Stimulated activated CD4-positive, alpha-beta T cell treated with anti-CD3 and anti-CD28 coated beads, Interleukin-1b, Interleukin-23, amount 100 ng/mL, for 24 hours (primary cell): ENCODE measurements at places on chromosomes 3 and 15.

- peak; percentile 52 for DNase-seq
These were observed 33.4 kb downstream of the FSTL1 start for GRCh38 chr3:120417272-120417911.

GRCh38 chr15:45618813-45619212 lies 16.0 kb upstream of the SQOR start:
- DNase-seq: no peak

GRCh38 chr3:25870452-25870851 lies 80.6 kb downstream of the OXSM start:
- no peak for DNase-seq

GRCh38 chr15:45199136-45199810 lies 11.5 kb upstream of the SHF start:
- DNase-seq: no peak

- no peak for DNase-seq
These were observed 287.9 kb upstream of the CDIN1 start for GRCh38 chr15:36291501-36291900.

DNA sequence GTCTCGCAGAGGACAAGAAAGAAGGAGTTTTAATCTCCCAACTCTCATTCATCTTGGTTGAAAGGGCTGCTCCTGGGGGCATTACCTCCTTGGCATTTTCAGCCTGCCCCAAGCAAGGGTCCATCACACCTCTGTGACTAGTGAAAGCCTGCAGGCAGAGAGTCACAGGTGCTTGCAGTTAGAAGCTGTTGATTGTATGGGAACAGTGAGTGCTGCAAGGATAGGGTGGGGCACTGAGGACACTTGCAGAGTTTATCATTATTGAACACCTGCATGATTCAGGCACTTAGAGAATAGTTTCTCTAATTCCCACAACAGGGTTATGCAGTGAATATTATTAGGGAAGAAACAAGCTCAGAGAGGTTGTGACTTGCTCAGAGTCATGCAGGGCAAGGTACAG lies 41.7 kb upstream of the IGF2BP2 start:
- DNase-seq: no peak

DNA sequence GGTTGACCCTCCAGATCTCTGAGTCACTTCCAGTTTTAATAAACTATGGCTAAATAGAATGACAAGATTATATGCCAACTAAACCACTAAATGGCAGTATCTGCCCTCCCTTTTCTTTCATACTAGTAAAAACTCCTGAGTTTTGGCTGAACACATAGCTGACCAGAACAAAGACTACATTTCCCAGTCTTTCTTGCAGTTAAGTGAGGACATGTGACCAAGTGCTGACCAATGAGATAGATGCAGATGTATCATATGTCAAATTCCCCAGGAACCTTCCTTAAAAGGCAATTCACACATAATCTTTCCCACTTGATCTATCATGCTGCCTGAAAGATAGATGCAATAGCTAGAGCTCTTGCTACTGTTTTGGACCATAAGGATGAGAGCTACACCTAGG lies 191.3 kb downstream of the SHOX2 start:
- DNase-seq: no peak

DNA sequence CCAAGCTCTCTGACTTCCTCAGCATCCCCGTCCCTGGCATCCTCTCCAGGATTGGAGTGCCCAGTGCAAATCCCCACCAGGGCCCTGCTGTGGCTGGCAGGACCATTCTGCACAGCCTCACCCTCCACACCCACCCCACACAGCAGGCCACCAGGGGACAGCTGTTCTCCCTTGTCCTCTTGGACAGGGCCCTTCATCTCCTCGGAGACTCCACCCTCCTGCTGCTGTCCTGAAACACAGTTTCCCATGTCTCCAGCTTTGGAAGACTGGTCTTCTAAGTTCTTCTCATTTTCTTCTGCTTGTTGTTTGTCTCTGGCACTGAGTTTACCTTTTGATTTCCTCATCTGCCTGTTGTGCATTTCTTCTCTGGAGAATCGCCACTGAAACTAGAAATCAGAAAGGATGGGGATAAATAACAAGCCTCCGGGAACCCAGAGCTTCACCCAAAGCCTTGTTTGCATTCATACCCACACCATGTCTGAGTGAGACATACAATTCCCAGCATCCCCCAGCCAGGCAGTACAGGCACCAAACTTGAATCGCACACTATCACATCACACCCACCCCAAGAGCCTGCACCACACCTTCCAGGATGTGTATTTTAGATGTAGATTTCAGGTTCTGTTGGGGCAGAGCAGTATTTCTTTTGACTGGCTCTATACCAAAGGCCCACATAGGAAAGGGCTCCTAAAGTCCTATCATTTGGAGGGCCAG lies 52.0 kb downstream of the OXNAD1 start:
- DNase-seq: no peak

GRCh38 chr15:77840991-77841775 lies 208.5 kb upstream of the LINGO1 start:
- DNase-seq: no peak

DNA sequence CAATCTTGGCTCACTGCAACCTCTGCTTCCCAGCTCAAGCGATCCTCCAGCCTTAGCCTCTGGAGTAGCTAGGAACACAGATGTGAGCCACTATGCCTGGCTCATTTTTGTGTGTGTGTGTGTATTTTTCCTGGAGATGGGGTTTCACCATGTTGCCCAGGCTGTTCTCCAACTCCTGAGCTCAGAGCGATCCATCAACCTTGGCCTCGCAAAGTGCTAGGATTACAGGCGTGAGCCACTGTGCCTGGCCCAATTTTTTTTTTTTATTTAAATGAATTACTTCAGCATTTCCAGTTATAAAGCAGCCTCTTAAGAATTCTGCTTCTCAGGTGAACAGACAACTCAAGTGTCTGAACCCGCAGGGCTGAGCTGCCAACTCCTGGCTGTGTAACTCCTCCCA lies 20.1 kb upstream of the ST3GAL6 start:
- no peak for DNase-seq

GRCh38 chr15:48720646-48721045 lies 75.1 kb upstream of the FBN1 start:
- no peak for DNase-seq

GRCh38 chr3:52347716-52348635 lies 31.9 kb downstream of the DNAH1 start:
- DNase-seq: no peak

DNA sequence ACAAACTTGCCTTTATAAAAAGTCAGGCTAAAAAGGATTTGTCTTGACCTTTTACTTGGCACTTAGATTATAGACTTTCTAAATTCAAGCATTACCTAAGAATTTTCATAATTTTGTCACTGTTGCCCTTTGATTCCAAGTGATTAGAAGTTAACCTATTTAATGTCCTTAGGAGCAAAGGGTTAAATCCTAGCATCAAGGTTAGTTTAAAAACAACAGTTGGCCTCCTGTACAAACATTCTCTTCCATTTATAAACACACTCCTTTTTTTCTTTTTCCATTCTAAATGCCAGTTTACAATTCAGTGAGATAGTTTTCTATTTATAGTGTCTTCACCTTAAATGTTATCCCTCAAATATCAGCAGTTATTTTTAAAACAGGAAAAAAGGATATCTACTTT lies 18.4 kb upstream of the SPPL2A start:
- no peak for DNase-seq

GRCh38 chr15:99983171-99983885 lies 250.1 kb upstream of the LYSMD4 start:
- no peak for DNase-seq

- no peak for DNase-seq
These were observed 56.9 kb downstream of the CYP19A1 start for GRCh38 chr15:51281368-51281967.

GRCh38 chr3:96814651-96815567 lies 515 bp downstream of the EPHA6 start:
- no peak for DNase-seq

DNA sequence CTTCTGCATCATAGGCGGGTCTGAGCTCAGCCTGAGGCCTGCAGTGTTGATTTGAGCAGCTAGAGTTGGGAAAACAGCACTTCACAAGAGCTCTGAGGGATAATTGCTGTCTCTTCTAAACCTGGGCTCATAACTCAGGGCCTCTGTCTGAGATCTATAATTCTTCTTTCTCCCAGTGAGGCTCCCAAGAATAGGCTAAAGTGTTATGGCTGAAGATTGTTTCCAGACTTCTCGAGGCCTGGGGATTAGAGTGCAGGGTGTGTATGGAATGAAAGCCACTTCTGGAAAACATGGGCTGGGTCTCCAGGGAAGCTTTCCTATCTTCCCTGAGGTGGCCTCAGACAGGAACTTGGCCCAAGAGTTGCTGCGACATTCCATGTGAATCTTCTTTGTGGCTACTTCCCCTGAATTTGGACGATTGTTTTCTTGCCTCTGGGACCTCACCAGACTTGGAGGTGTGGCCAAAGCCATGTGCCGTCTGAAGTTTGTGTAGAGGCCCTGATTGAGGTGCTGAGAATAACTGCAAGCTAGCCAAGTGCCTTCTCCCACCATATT lies 26.5 kb downstream of the MTMR14 start:
- no peak for DNase-seq

GRCh38 chr3:130878464-130878863 lies 15.4 kb upstream of the ATP2C1 start:
- DNase-seq: no peak

- DNase-seq: no peak
These were observed 4.5 kb downstream of the PROK2 start for GRCh38 chr3:71780430-71780829.

DNA sequence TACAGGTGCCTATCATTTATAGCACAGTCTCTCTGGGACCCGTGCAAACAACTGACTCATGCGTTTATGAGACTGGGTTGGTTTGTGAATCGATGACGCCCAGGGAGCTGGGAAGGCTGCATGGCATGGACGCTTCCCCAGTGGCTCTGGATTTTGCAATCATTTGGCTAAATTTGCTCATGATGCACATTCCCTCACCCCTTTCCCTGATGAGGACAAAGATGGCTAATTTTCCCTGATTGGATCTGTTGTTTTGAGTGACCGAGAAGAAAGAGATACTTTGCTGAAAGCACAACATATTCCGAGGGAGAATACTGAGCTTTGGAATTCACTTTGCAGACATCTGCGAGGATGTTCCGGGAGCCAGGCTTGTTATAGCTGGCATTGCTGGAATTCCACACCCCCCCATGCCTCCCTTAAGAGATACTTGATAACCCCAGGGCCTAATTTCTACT lies 51.1 kb downstream of the CGNL1 start:
- DNase-seq: no peak

DNA sequence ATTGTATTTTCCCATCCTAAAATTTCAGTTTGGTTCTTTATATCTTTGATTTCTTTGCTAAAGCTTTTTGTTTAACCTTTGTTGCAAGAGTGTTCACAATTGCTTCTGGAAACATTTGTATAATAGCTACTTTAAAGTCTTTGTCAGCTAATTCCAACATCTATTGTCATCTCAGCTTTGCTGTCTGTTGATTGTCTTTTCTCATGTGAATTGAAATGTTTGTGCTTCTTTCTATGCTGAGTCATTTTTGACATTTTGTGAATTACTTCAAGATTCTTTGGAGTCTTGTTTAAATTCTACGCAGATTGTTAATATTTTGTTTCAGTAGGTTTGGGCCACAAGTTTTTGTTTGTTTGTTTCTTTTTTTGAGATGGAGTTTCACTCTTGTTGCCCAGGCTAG lies 73.2 kb downstream of the SUCNR1 start:
- DNase-seq: no peak

DNA sequence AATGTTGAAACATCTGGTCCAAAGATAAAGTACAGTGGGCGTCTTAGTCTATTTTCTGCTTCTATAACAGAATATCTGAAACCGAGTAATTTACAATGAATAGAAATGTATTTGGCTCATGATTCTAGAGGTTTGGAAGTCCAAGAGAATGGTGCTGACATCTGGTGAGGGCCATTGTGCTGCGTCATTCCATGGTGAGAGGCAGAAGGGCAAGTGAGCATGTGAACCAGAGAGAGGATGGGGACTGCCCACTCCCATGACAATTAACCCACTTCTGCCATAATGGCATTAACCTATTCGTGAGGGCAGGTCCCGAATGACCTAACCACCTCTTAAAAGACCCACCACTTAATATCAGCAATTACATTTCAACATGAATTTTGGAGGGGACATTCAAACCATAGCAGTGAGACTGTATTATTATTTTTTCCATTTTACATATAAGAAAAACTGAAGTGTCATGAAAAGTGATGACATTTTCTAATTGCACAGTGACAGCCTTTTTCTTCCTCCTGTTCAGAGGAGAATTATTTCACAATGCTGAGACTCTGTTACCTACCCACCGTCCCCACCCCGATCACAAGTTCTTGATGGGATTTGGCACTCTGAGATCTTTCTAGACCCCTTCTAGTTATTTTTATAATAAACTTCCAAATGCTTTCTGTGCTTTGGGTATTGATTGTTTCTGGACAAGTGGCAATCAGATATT lies 238.8 kb downstream of the RPLP1 start:
- no peak for DNase-seq

DNA sequence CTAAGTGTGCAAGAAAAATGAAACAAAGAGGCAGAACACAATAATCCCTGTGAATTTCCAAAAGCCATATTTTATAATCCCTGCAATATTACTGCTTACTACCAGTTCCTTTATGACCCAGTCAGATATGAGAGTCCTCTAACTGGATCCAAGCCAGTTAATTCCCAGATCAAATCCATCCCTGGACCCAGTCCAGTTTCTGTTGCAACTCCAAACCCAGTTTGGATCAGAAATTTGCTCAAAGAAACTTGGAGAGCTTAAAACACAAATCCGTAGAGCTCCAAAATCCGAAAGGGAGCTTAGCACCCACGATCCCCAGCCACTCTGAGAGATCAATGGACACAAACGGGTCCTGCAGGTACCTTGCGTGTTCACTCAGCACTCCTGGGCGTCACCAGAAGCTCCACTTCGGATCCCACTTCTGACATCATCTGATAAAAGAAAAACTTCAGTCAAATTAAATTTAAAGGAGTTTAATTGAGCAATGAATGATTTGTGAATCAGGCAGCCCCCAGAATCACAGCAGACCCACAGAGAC lies 32.6 kb upstream of the THUMPD3 start:
- DNase-seq: no peak

GRCh38 chr3:187909866-187910265 lies 164.6 kb upstream of the BCL6 start:
- DNase-seq: no peak

DNA sequence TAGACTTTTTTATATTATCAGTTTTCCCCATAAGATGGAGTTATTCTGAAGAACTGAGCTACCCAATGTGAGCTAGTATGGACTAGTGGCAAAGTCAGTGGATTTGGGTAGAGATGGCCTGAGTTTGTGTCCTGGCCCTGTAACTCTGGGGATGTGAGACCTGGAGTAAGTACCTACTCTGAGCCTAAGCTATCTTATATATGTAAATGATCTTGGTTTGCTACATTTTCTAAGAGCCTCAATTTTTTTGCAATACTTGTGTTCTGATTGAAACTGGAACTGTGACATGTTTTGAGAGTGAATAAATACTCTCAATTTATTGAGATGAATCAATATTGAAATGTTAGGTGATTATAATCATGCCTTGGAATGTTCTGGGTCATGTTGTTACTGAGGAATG lies 73.6 kb downstream of the ZNF621 start:
- DNase-seq: no peak

GRCh38 chr3:49119439-49119838 lies 1.2 kb downstream of the USP19 start:
- DNase-seq: no peak
